HEK293T (cell line): ENCODE measurements at places on chromosomes 5 and 9.

- DNase-seq = no peak
Observed at GRCh38 chr9:84379740-84380139, 39.2 kb upstream of the SLC28A3 start.

GRCh38 chr5:67156976-67157583 lies 39.5 kb downstream of the CD180 start:
- DNase-seq = peak; percentile 46

DNA sequence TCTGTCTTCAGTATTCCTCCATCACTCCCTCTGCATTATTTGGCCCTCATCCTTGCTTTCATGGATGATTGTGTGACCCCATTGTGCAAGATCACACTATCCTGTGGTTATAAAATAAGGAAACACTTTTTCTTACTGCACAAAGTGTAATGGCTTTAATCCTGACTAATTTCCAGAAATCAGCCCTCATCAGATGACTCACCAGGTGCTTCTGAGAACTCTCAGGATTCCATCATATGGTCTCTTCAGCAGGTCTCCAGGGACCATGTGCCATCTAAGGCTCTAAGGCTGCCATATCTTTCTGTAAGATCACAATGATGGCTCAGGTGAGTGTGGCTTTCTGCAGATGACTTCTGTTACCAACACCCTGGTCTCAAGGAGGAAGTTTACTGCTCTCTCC lies 27.3 kb upstream of the FER start:
- no peak for DNase-seq

DNA sequence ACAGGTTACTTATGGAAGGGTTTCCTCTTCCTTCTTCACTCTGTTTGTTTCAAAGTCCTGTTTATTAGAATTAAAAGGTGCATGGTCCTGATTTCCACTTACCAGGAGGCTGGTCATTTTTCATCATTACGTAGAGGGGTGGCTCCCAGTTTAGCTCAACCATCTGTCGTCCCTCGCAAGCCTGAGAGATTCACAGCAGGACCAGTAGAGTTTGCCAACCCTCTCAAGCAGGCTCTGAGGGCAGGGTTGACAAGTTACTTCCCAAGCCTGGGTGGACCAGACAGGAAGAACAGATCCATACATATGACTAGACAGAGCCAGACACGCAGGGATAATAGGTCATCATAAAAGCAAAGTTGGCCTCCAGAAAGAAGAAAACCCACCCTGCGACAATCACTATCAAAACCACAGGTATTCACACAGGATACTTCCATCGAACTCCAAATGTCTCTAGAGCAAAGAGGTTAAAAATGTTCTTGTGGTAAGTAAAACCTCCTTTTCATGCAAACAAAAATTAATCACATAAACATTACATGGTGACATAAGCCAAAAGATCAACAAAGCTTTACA lies 151.9 kb downstream of the ELAVL2 start:
- no peak for DNase-seq

DNA sequence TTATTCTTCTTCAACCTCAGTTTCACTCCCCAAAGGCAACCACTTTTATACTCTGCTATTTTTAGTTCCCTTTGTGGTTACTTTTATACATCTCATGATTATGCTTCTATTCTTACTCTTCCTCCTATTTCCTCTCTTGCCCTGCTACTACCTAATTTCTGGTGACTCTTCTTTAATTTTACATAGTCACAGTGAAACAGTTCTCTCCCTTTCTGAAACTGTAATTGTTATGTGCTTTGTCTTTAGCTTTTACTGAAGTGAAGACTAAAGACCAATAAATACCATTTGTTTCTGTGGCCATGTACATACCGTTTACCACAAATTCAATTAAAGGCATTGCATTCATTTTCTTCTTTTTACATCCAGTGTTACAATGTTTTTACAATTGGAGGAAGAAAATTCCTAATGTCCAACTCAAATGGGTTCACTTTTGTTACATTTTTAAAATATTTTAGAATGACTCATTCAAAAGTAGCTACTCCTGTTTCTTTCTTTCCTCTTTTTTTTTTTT lies 410.6 kb downstream of the PSAT1 start:
- DNase-seq = no peak

- no peak for DNase-seq
Observed at GRCh38 chr9:2493109-2493508, 128.5 kb upstream of the VLDLR start.

GRCh38 chr5:72273547-72273946 lies 46.5 kb downstream of the MRPS27 start:
- DNase-seq = no peak

GRCh38 chr5:114361724-114362196 lies at the start of gene KCNN2:
KCNN2 (plus strand) TSS chr5:114362070; CDS start chr5:114362140, 70 bp downstream.
- DNase-seq = peak; percentile 68

DNA sequence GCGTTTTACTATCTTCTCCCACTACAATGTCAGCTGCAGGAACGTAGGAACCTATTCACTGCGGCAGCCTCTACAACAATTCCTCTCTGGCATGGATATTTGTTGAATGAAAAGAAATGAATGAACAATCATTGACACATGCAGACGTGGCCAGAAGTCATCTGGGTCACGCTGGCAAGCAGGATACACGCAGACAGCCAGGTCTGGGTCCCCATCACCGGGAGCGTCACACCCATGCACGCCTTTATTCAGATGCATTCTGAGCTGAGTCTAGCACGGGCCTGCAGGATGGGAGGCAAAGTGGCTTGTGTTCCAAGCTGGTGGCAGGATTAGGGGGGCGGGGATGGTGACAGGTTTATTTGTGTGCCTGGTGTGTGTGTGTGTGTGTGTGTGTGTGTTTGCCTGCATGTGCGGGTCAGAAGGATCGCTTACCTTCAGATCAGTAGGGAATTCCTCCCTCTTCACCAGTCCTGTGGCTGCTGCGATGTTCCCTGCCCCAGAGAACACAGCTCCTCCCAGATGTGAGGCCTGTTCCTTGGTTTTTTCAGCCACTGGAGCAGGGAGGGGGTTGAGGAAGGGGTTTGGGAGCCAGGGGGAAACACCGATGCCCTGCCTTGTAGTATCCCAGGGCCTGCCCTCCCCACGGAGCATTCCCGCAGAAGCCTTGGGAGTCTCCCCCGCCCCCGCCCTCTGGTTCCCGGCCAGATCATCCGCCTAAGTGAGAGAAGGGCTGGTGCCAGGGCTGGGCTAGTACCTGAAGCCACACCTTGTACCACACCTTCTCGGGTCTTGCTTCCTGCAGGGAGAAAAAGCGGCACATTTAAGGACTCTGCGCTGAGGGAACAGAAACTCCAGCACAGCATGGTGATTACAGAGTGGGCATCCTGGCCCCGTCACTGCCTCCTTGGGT lies 4.1 kb downstream of the SNCB start:
- no peak for DNase-seq

DNA sequence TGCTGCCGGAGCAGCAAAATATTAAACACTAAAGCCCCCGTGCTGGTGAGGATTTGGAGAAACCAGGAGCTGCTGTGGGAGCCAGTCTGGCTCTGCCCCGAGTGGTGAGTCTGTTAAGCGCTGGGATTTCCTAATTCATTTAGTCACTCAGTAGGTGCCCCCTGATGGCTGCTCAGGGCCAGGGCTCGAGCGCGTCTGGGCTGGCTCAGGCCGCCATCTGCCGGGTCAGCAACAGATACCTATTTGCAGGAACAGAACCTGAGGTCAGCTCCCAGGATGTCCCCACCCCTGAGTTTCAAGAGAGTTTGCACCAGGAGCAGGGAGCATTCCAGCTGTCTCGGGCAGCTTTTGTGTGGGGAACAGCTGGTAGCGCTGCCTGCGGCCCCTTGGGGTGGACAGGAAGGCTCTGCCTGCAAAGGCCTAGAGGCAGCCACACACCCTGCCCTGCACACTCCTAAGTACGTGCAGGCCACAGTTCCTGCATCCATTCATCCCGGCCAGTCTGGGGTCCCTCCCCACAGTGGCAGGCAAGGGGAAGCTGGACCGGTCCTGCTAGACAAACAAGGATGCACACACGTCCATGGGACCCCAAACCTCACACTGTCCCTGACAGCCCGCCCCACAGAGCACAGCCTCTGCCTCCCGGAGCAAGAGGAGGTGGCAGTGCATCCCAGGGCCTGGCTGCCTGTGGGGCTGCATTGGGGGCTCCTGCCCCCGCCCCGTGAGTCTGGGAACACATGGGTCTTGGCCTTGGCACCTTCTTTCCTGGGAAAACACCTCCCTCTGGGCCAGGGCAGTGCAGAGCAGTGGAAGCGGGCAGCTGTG lies 83.7 kb downstream of the ADAMTS2 start:
- no peak for DNase-seq

- DNase-seq = no peak
Observed at GRCh38 chr5:65588694-65589093, 25.6 kb downstream of the PPWD1 start.

GRCh38 chr9:129946246-129946995 lies 96.6 kb downstream of the FNBP1 start:
- DNase-seq = no peak

- DNase-seq = peak; percentile 20
Observed at GRCh38 chr5:123881759-123882244, 369.8 kb downstream of the CSNK1G3 start.

GRCh38 chr5:181217803-181218062 lies 5.3 kb upstream of the TRIM41 start:
- DNase-seq = no peak

DNA sequence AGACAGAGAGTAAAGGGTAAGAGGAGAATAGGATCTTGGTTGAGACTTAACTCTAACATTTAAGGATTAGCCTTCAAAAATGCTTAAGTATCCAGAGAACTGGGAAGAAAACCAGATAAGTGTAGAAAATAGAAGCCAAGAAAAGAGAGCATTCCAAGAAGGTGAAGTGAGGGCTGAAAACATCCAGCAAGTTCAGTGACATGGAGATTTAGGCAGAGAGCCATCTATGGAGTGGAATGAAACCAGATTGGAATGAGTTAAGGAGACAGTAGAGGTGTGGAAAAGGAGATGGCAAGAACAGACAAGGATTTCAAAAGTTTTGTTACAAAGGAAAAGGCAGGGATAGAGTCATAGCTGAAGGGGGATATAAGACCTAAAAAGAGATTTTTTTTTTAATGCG lies 188.1 kb downstream of the TRPM3 start:
- no peak for DNase-seq

DNA sequence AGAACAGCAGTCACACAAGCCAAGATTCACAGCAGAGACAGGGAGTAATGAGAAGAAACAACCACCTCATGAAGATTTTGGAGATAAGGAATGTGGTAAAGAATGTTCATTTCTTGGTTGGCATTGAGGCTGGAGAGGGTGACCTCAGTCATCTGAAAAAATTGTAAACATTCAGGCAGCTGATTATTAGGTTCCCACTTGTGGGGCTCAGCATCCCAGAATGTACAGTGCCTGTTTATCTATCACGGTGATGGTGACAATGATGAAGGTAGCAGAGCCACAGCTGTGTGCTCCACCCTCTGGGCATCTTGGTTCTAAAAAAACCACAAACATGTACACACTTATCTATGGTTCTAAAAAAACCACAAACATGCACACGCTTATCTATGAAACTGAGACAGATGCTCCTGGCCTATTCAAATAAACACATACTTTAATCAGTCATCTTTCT lies 143.9 kb upstream of the MOCS2 start:
- no peak for DNase-seq

- DNase-seq = no peak
Observed at GRCh38 chr9:76004526-76004925, 114.1 kb downstream of the PCSK5 start.

- peak; percentile 8 for DNase-seq
Observed at GRCh38 chr5:144390133-144390532, 219.5 kb downstream of the KCTD16 start.

DNA sequence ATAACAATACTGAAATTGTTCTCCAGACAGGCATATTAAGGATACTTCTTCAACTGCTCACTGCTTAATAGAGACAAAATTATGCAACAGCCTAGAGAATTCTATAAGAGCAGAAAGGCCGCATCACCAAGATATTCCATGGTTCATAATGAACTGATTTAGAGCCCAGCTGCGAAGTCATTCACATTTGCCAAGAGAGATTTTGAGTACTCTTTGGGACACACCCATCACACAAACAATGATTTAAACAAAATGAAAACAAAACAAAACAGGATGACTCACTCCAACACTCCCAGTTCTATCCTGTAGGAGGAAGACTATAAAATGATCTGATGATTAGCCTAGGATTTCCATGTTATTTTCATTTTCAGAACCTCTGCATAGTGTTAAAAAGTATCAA lies 145.7 kb upstream of the GNA14 start:
- DNase-seq = no peak

GRCh38 chr9:134549336-134549735 lies 92.3 kb upstream of the COL5A1 start:
- DNase-seq = no peak

DNA sequence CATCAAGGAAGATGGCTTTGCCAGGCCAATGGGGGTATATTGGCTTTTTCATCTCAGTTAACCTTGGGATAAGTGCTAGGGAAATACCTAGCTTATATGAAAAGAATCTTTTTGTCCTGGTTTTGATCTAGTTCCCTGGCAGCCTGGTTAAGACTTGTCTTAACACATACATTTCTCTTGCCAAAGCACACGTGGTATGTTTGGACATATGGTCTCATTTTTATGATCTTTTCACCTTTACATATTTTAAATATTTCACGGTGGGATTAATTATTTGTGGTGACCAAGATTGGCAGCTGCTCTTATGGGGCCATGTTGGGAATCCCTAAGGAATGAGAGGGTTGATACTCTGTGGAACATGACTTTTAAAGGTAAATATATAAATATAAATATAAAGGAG lies 312.5 kb downstream of the NPR3 start:
- DNase-seq = no peak

GRCh38 chr5:75465480-75465879 lies 45.9 kb downstream of the CERT1 start:
- DNase-seq = no peak

DNA sequence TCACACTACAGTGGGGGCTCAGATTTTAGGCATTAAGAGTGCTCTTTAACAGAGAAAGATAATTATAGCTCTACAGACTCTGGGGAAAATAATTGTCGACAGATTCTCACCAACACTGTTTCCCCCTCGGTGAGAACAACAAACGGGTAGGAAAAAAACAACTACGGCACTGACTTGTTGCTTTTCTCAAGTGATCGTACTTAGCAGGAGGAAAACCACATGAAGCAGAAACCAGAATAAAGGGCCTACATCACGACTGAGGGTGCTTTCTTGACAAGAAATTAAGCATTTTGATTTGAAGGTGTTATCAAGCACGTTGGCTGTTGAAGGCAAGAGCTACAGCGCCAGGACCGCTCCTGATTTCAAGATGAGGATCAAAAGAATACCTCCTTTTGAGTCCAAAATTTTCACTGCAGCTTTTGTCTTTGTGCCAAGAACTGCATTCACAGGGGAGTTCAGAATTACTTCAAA lies 27.2 kb upstream of the CER1 start:
- no peak for DNase-seq

DNA sequence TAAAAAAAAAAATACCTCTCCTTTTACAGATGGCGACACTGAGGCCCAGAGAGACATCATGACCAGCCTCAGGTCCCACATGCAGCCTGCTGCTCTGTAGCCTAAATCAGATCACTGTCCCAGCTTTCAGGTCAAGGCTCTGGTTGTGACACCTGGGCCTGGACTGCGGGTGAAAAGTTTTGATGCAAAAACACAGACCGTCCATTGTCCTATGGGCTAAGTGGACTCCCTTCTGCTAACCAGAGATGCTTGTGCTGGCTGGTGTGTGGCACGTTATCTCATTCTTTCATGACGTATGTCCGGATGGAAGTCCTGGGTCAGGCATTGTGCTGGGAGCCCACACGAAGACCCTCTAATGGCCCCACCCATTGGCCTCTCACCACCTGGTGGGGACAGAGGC lies 7.8 kb downstream of the NEK6 start:
- DNase-seq = no peak
